ENCODE measurements at places on chromosomes 12 and 14.

DNA sequence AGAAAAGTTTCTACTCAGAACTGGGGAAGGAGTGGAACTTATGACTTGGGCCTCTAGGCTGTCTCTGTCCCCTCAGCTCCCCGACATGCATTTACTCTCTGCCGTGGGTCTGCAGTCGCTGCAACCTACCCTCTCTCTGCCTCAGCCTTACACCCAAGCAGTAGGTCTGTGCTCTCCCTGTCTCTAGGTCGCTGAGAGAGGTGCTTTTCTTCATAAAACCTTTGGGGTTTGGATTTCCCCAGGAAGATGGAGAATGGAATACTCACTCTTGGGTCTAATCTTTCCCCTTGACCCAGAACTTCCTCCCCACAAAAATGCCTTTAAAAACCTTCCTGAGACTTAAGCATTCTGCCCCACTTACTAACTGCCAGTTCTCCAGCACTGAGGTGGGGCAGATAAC, 12.9 kb downstream of the GPR84 start:
- DNase-seq: no peak

DNA sequence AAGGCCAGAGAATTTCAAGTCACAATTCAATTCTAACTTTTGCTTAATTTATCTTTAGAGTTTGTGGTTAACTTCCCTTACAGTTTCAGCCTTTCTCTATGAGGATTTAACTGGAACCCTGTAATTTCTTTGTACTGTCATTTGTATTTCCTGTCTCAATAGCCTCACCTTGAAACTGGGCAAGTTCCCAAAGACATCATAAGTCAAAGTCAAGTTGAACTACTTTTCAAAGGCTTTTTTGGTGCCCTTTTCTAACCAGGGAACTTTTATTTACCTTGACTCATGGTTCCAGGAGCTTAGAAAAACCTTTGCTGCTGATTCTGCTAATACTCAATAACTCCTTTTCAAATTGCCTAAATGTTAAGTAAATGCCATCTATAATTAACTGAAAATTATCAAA, 200.8 kb upstream of the KRR1 start:
- DNase-seq: no peak

DNA sequence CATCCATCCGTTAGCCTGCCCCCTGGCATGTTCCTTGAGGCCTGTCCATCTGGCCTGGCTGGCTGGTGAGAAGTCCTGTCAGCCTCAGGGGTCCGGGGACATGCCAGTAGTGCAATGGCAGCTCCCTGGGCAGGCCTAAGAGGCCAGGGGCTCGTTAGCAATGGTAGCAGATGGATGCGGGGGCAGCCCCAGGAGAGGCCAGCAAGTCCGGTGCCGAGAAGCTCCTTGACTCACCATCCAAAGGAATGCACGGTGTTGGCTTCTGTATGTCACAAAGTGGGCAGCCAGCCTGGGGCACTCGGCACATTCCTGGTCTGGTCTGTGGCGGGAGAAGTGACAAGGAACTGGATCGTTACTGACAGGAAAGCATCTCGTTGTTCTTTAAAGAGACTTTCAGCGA, 319.9 kb downstream of the CACNA1C start:
- peak; percentile 54 for DNase-seq

DNA sequence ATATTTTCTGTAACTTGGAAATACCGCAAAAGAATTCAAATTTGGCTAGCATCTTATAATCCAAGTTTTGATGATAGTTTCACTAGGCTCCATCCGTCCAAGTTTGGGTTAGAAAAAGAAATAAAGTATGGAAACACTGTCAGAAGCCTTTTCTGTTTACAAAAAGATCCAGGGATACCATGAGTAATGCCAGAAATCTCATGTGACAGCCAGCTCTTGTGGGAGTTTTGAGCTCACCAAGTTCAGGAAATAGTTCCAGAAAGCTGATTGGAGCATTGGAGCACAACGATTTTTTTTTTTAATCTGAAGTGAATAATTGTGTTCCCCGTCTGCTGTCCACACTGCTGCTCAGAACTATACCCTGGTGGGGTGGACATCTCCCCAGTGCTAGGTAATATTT, 229.7 kb upstream of the NPAS3 start:
- DNase-seq: peak; percentile 89

DNA sequence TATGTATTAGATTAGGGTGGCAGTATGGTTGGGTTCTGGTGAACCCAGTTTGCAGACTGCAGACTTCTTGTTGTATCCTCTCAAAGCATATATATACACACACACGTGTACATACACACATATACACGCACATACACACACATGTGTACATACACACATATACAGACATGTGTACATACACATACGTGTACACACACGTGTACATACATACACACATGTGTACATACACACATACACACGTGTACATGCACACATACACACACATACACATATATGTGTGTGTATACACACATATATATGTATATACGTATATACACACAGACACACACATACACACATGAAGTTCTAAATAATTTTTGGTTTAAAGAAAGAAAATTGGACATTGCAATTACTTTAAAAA, 780.2 kb downstream of the FLRT2 start:
- no peak for DNase-seq

DNA sequence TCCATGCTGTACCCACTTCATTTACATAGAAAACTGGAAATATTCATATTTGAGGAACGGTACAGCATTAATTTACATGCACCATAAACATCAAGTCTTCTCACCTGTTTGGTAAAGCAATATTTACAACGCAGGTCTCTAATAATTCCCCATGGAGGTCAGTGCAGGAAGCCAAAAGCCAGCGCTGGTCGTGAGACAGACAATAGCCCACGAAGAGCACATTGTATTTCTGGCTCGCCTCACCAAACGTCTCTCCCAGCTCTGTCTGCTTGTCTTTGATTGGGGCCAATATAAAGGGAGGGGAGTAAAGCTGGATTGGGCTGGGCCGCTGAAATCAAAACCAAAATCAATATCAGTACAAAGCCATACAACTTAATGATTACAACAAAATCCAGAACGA, 302.1 kb downstream of the MED13L start:
- no peak for DNase-seq

Data from fibroblast of skin of right biceps (primary cell).